Activated CD4-positive, alpha-beta T cell treated with anti-CD3 and anti-CD28 coated beads, Interleukin-2, amount 50 U/mL, for 16 hours (primary cell): ENCODE measurements at places on chromosomes 2 and 18.

GRCh38 chr2:172455121-172455515 lies 27.7 kb downstream of the ITGA6 start:
- no peak for DNase-seq

DNA sequence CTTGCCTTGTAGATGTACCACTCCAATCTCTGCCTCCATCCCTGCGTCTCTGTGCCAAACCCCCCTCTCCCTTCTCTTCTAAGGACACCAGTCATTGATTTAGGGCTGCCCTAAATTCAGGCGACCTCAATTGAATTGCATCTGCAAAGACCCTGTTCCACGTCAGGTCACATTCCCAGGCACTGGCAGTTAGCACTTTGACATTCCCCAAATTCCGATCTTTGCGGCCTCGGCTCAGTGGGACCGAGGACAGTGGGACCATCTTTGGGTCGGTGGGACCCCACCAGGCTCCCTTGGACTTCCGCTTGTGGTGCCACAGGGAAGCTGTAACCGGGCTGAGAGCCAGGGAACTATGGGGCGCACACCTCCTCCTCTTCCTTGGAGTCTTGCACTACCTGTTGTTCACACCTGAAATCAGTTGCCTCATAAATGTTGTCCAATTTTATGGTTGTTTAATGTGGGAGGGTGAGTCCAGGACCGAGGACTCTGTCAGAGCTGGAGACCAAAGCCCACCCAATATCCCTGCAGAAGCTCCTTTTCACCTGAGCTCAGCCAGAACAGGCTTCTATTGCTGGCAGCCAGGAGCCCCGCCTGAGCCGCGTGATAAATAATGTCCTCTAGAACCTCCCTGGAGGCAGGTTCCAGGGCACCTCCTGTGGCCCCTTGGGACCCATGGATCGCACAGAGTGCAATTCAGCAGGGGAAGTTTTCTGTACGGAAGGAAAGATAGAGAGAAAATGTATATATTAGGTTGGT lies 271.6 kb downstream of the EIPR1 start:
- DNase-seq = no peak

DNA sequence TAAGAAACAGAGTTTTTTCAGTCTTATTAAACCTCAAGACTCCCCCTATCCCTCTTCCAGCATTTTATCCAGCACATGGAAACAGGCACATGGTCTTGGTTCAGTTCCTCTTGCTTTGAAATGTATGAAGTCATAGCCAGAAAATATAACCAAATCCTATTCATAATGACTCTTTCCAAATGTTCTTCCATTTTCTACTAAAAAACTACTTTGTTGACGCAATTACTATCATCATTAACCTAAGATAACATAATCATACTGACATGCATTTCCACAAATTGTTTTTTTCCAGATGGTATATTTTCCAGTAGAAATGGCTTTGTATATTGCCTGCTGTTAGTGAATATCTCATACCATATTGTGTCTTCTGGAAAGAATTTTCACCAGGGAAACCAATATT lies 261.3 kb downstream of the PID1 start:
- DNase-seq = no peak

DNA sequence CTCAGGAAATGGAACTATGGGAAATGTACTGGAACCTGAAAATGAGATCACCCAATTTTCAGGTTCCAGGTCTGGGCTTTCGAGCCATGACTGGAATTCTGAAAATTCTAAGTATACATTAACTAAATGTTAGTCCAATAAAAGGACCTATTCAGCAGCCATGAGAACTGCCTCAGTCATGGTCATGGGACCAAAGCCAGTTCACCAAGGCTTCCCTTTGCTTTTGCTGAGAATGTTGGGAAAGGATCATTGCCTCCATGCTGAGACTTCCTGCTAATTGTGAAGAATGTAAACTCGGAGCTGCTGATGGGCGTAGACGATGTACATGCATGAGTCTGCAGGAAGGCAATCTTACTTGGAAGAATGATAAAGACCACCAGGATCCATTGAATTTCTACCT lies 624.4 kb upstream of the SOX11 start:
- DNase-seq = no peak

DNA sequence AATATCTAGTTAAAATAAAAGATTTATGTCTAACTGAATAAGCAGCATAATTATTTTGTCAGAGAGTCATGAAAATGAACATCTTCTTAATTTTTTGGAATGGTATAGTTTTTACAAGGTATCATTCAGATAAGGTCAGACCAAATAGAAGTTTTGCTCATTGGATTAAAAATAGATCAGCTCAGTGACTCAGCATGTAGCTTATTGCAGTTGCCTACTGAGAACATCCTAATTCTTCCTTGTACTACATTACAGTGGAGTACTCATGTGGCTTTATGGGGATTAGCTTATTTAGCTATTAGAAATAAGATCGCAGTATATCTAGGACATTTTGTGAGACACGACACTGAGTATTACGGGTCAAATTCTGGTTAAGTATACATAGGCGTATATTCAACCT lies 38.2 kb upstream of the PPM1B start:
- no peak for DNase-seq

DNA sequence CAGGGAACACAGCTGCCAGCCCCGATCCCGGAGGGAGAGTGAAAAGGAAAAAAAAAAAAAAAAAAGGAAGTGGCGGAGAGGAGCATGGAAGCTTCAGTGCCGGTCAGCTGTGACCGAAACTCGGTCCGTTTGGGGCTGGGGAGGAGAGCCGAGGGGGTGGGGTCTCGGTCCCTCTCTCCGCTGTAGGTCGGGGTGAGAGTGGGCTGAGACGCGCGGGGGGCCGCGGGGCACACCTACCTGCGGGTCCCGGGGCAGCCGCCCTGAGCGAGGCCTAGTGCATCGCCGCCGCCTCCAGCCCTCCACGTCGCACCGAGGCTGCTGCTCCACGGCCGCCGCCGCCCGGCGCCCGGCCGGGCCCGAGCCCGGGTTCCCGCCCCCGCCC lies 536 bp downstream of the VPS54 start:
- no peak for DNase-seq

DNA sequence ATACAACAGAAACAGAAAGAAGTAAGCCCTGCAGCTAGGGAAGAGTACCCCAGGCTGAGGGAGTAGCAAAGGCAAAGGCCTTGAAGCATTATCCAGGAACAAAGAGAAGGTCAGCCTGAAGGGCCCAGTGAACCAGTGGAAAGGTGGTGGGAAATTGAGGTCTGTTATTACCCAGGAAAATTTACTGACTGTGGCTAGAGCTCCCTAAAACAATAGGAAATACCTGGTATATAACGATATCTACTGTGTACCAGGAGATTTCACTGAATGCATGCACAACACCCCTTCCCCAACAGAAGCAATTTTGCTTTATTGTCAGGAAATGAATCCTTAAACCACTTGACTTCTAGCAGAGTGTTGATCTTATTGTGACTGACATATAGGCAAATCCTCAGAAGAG lies 365.3 kb downstream of the ERBB4 start:
- no peak for DNase-seq

GRCh38 chr2:88831792-88832248 lies 140.3 kb downstream of the RPIA start:
- peak; percentile 58 for DNase-seq

- peak; percentile 61 for DNase-seq
Measured at GRCh38 chr2:10400568-10400977, 47.6 kb downstream of the ODC1 start.
